Activated naive CD4-positive, alpha-beta T cell (primary cell): ENCODE measurements at places on chromosomes 1 and 21.

GRCh38 chr1:52640697-52641096, 7.7 kb downstream of the SHISAL2A start:
- DNase-seq: no peak

GRCh38 chr1:40930174-40930964, 49.1 kb upstream of the CTPS1 start:
- no peak for DNase-seq

GRCh38 chr1:208593306-208594006, 349.3 kb upstream of the PLXNA2 start:
- DNase-seq: no peak

- no peak for DNase-seq
Observed at GRCh38 chr1:233998891-233999290, 94.4 kb downstream of the SLC35F3 start.

- no peak for DNase-seq
Observed at GRCh38 chr1:194060481-194060880, 874.1 kb upstream of the B3GALT2 start.

DNA sequence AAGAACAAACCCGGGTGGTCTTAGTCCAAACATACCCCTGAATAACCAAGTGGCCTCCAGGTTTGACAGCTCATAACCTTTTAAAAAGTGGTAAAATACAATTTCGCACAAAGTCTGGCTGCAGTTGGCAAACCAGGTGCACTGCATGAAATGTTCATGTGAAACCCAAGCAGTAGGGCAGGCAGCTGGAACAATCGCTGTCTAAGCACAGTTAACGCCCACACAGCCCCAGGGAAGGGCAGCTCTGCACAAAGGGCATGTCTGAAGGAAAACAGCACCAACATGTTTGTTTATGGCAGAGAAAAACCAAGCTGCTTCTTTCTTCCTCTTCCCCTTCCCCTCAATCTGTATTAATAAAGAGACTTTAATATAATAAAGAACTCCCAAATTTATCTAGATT, 49.5 kb downstream of the KIAA1614 start:
- no peak for DNase-seq

- DNase-seq: peak; percentile 47
Observed at GRCh38 chr1:145823565-145824498, at the start of the genes POLR3C and RNF115. Gene POLR3C, plus strand, starts transcription at chr1:145824200. Its CDS starts 1,577 bp downstream, at chr1:145825777. Gene RNF115, minus strand, starts transcription at chr1:145824095. Its CDS starts 222 bp downstream, at chr1:145823873.

DNA sequence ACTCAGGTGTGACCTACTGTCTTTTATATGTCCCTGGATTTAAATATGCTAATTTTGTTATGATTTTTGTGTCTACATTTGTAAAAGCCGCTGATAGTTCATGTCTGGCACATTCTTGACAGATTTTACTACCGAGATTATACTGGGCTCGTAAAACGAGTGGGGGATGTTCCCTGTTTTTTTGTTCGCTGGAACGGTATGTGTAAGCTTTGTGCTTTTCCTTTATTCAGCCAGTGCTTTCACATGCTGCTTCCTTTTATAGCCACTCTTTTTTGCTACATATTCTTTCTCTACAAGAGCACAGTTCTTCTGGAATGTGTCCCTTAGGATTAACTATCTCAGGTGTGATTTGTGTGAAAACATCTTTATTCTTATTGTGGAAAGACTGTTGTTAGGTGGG, 46.6 kb downstream of the ADARB1 start:
- DNase-seq: no peak

DNA sequence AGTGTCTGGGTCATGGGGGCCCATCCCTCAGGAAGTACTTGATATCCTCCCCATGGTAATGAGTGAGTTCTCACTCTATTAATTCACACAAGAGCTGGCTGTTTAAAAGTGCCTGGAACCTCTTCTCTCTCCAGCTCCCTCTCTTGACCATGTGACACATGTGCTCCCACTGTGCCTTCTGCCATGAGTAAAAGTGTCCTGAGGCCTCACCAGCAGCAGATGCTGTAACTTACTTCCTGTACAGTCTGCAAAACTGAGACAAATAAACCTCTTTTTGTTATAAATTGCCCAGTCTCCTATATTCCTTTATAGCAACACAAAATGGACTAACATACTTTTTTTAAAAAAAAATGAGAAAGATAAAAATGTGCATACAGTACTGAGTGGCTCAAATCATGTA, 24.0 kb downstream of the PUM1 start:
- DNase-seq: no peak

- DNase-seq: no peak
Observed at GRCh38 chr1:76250271-76250670, 175.7 kb downstream of the ST6GALNAC3 start.

GRCh38 chr1:110786802-110787327, 86.1 kb upstream of the CD53 start:
- no peak for DNase-seq

DNA sequence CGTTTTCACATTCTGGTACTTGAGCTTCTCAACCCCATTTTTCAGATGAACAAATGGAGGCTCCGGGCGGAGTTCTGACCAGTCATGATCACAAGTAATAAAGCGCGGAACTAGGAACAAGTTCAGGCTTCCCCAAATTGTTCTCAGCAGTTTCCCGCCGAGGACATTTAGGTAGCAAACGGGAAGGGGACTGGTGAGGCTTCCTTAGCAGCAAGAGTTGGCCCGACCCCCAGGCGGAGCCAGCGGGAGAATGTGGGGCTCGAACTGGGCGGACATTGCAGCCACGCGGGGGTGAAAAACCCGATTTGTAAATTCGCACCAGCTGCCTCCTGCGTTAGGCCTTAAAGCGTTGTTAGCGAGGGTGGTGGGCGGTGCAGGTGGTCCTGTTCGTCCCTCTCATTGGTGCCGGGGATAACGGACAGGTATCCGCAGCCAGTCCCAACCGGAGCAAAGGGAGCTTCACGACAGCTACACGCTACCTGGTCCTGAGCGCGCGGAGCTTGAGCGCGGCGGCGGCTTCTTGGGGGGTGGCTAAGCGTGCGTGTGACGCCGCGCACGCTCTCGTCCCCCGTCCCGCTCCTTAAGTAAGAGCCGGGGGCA, 15.3 kb downstream of the SEMA6C start:
- peak; percentile 68 for DNase-seq

DNA sequence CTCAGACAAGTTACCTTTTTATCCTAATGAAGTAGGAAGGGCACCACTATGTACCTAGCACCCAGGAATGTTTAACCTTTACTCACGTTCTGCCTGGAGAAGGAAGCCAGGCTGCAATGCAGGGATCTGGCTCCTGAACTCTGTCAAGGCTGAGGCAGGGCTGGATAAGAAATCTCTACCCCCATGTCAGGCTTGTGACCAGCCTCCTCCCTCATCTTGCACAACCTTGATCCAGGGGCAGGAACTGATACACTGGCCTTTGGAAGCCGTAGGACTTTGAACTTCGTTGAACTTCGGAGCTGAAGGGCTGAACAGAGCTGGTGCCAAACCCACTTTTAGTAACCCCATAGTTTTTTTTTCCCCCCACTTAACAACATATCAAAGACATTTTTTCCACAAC, 8.0 kb upstream of the AKR1A1 start:
- DNase-seq: no peak

DNA sequence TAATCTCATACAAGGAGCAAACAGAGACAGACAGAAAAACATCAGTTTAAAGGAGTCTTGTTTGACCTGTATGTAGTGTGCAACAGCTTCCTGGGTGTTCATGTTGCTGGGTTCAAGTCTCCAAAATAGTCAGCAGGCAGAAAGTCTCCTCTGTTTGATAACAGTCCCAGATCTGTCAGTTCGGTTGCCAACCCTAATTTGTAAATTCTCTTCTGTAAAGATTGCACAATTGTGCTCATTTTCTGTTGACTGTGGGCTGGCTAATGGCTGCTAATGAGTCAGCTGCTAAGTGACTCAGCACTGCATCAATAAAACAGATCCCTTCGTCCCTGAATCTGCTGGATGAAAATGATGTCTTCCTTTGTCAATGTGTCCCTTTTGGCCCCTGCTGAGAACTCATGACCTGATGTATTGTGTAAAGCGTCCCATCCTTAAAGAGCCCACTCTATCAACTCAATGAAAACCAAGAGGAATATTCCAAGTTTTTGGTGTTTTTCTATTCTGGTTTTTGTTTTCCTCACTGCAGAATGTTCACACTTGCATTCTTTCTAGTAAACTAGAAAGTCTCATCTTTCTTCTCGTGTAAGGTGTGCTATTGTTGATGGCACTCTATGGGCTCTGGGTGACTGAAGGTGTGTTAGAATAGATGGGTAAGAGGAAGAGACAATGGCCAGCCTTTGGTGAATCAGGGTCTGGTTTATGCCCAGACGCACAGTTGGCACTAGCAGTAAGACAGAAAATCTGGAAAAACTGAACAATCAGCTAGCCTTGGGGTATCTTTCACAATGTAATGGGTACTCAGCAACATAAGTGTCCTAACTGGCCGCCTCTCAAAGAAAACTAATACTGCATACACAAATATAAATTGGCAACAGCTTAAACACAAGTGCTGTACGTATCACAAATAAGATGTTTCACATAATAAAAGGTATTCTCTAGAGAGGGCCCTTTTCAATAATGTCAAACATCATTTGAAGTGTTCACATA, 75.1 kb upstream of the SIPA1L2 start:
- no peak for DNase-seq

DNA sequence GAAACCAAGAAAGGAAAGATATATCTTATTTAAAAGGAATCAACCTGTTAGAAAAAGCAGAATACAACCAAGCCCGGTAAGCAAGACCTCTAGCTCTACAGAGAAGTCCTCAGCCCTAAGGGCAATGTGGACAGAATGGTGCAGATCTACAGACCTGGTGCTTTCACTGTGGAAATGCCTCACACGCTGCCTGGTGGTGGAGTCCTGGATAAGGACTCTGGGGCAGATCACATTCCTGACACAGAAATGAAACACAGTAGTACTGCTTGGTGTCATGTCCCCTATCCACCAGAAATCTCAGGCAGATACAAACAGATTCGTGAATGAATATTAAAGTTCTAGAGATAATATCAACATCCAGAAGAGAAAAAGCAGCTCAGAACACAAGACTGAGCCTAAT, 6.8 kb downstream of the CNN3 start:
- no peak for DNase-seq

- no peak for DNase-seq
Observed at GRCh38 chr21:37647781-37648180, 268.5 kb downstream of the KCNJ6 start.

DNA sequence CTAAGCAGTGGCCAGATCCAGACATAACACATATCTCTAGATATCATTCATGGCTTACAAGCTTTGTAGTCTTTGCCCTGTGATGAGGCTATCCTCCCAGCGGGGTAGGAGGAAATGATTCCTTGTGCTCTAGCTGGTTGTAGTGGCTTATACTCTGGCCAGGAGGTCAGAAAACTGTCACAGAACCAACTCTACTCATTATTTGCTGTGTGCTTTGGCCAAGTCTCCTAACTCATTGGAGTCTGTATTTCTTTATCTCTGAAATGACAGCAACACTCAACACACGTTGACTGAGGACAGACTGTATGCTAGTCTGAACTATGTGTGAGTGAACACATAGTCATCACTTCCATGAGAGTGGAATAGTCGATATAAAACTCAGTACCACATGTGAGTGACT, 116.7 kb upstream of the F3 start:
- no peak for DNase-seq
